ENCODE measurements at places on chromosomes 11 and 22. TPM values are rescaled to one million over a fixed set of nuclear protein-coding genes. Genes with fewer than 3 reads are reported as not detected.
A peak's percentile ranks its signal among the peaks of the same experiment; 100 is the strongest.

DNA sequence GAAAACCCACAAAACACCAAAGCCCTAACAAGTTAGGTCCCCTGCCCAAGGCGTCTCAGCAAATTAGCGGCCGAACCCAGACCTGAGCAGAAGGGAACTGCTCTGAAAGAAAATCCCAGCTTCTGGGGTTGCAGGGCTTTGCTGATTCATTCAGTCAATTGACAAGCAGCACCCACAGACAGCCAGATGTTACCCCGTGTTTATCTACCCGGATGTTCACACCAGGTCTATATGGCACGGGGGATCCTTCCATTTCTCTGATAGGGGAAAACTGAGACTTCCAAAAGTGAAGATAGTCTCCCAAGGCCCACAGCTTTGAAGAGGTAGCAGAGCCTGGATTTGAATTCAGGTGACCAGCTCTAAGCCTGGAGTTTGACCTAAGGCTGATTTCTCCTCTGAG is 14.0 kb upstream of the OAF start:
- no peak overlapping the region for H3K4me3 ChIP-seq
- no peak overlapping the region for H3K27ac ChIP-seq

- no peaks in the 10 kb centered on the region for H3K36me3 ChIP-seq
- no peak overlapping the region for H3K4me3 ChIP-seq
- H3K27me3 ChIP-seq = no peaks in the 10 kb centered on the region
- H3K27ac ChIP-seq = no peak overlapping the region
- peaks cover 12% of the 10 kb centered on the region for H3K4me1 ChIP-seq
Observed at GRCh38 chr11:45141171-45141570, 5.3 kb upstream of the PRDM11 start.

DNA sequence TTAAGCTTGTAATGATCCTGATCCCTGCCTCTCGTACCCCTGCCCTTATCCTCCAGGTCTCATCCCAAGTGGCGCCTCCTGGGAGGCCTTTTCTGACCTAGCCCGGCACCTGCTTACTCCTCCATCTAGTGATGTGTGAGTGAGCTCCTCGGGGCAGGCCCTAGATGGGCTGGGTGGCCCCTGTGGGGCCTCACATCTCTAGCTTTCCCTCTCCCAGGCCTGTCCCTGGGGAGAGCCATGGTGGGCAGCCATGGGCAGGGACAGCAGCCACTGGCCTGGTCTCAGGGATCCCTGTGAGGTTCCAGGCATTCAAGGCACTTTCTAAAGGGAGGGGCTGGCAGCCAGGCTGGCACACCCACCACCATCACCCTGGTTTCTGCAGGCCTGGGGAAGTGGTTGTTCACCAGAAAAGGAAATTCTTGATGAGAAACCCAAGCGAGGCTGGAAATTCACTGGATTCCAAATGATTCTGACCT is 27.9 kb downstream of the GNAZ start:
- no peaks in the 10 kb centered on the region for H3K27me3 ChIP-seq
- H3K36me3 ChIP-seq = no peaks in the 10 kb centered on the region
- DNase-seq = no peak
- H3K4me3 ChIP-seq = no peak overlapping the region

GRCh38 chr11:96222102-96222501 is 120.9 kb downstream of the MAML2 start:
- no peak for DNase-seq
- H3K27ac ChIP-seq = peak overlapping the region; percentile 51
- no peaks in the 10 kb centered on the region for H3K36me3 ChIP-seq
- peaks cover 56% of the 10 kb centered on the region for H3K4me1 ChIP-seq
- H3K4me3 ChIP-seq = peak overlapping the region; percentile 54

DNA sequence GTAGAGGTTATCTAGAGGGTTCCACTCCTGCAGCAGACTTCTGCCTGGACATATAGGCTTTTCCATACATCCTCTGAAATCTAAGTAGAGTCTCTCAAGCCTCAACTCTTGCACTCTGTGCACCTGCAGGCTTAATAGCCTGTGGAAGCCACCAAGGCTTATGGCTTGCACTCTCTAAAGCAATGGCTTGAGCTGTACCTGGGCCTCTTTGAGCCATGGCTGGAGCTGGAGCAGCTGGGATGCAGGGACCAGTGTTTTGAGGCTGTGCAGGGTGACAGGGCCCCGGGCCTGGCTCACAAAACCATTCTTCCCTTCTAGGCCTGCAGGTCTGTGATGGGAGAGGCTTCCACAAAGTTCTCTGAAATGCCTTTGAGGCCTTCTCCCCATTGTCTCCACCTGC is 2.9 kb upstream of the NXPE4 start:
- no peaks in the 10 kb centered on the region for H3K36me3 ChIP-seq
- peaks cover 4% of the 10 kb centered on the region for H3K4me1 ChIP-seq
- H3K4me3 ChIP-seq = no peak overlapping the region
- no peaks in the 10 kb centered on the region for H3K27me3 ChIP-seq
- H3K27ac ChIP-seq = no peak overlapping the region

DNA sequence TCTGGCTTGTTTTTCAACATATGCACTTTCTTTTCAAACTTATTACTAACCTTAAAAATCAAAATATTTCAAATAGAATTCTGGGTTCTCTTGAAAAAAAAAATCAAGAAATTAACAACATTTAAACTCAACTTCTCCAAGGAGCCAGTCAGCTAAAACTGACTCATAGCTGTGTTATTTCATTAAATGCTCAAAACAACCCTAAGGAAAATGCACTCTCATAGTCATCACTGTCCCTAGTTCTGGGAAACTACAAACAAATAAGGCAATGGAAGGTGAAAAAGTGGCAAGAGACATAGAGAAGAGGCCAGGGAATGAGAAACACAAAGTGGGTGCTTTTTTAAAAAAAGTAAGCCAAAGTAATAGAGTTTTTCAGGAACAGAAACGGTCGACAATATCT is 4.1 kb upstream of the ARHGAP20 start:
- H3K27me3 ChIP-seq = no peaks in the 10 kb centered on the region
- H3K36me3 ChIP-seq = no peaks in the 10 kb centered on the region
- peaks cover 11% of the 10 kb centered on the region for H3K4me1 ChIP-seq
- no peak overlapping the region for H3K4me3 ChIP-seq

DNA sequence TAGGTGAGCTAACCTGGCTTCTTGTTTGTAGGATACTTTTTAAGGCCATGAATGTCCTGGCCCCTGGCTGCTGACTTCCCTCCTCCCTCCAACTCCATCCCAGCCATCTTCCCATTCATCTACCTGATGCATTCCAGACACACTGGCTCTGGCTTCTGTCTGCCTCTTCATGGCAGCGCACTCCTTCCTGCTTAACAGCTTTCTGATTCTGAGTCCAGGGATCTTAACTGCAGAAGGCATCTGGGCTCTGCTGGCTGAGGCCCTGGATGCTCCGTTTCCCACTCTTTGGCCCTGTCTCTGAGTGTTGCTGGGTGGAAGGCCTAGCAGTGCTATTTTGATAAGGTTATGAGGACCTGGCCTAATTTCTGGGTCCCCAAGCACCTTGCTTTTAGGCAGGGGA is 1.8 kb upstream of the THY1 start:
- H3K36me3 ChIP-seq = no peaks in the 10 kb centered on the region
- no peak overlapping the region for H3K27ac ChIP-seq
- peaks cover 5% of the 10 kb centered on the region for H3K27me3 ChIP-seq
- H3K4me3 ChIP-seq = no peak overlapping the region

GRCh38 chr11:2761131-2762030 is 61.6 kb upstream of the KCNQ1OT1 start:
- no peak for DNase-seq
- no peak overlapping the region for H3K27ac ChIP-seq
- no peaks in the 10 kb centered on the region for H3K36me3 ChIP-seq
- no peaks in the 10 kb centered on the region for H3K27me3 ChIP-seq

DNA sequence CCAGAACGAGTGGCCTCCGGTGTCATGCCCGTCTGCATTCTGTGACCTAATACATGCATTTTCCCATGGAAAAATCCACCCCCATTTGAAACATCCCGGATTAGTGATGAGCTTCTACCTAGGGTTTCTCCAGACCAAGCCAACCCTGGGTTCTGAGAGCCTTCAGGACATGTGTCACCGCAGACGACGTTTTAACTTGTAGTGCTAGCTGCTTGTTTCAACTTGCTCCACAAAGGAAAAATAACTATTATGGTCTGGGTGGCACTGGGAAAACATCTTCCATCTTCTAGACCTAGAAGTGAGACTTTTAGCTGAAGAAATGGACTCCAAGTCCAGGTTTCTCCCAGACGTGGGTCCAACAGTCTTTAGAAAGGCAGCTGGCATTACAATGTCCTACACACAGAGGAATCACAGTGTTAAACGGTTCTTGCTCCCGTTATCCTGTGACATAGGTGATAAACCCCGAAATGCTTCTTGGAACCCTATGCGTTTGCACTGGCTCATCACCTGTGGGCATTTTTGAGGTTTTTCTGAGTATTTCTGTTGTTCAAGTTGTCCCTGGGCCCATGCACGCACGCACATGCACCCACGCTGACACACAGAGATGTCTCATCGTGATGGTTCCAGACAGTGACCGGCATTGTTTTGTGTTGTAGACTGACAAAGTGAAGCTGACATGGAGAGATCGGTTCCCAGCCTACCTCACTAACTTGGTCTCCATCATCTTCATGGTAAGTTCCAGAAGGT is 46.6 kb upstream of the FADD start:
- H3K27ac ChIP-seq = no peak overlapping the region
- DNase-seq = no peak
- no peak overlapping the region for H3K4me3 ChIP-seq
- H3K4me1 ChIP-seq = peaks cover 21% of the 10 kb centered on the region

DNA sequence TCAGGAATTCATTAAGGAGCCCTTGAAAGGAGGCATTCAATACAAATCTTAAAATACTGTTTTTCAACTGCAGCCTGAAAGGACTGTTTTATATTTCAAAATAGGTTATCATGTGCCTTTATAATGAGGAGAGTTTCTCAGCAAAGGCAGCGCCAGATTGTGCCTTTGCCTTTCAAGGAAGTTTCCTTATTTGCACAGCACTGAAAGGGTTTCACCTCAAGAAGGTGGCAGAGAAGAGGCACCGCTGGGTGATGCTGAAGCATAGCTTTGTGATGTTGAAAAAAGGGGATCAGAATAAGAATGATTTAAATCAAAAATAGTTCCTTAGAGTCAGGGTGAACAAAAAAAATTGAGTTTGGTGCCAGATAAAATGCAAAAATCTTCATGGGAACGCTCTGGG is 601.0 kb upstream of the KIRREL3 start:
- no peak for DNase-seq
- no peaks in the 10 kb centered on the region for H3K36me3 ChIP-seq
- H3K4me1 ChIP-seq = no peaks in the 10 kb centered on the region
- H3K27ac ChIP-seq = no peak overlapping the region
- H3K27me3 ChIP-seq = no peaks in the 10 kb centered on the region

Gene ASRGL1
- 20.2 TPM for total RNA-seq

Gene PNPLA2
- 105 TPM for total RNA-seq

Gene ASCL2
- 0.78 TPM for total RNA-seq

Gene HEPN1
- 0.41 TPM for total RNA-seq

Gene SLC5A12
- total RNA-seq = 0.68 TPM

Gene CHADL
- 4.9 TPM for total RNA-seq

Gene BTG4
- total RNA-seq = not detected

Gene C11orf97
- not detected for total RNA-seq
